ENCODE measurements at places on chromosomes 13 and 19.
A peak's percentile ranks its signal among the peaks of the same experiment; 100 is the strongest.

- peak; percentile 50 for DNase-seq
These were observed 46.9 kb downstream of the OLFM4 start for GRCh38 chr13:53075356-53076041.

DNA sequence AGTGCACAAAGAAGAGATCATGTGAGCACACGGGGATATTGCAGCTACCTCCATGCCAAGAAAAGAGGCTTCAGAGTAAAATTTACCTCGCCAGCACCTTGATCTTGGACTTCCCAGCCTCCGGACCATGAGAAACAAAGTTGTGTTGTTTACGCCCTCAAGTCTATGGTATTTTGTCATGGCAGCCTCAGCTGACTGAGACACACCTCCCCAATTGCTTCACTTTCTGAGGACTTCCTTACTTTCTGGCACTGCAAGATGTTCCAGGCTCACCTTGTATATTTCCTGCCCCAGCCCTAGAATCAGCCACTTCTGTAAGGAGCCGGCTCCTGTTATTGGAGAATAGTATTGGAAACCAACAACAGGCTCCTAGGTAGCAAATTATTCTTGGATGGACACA is 6.6 kb upstream of the CEBPG start:
- DNase-seq = no peak

DNA sequence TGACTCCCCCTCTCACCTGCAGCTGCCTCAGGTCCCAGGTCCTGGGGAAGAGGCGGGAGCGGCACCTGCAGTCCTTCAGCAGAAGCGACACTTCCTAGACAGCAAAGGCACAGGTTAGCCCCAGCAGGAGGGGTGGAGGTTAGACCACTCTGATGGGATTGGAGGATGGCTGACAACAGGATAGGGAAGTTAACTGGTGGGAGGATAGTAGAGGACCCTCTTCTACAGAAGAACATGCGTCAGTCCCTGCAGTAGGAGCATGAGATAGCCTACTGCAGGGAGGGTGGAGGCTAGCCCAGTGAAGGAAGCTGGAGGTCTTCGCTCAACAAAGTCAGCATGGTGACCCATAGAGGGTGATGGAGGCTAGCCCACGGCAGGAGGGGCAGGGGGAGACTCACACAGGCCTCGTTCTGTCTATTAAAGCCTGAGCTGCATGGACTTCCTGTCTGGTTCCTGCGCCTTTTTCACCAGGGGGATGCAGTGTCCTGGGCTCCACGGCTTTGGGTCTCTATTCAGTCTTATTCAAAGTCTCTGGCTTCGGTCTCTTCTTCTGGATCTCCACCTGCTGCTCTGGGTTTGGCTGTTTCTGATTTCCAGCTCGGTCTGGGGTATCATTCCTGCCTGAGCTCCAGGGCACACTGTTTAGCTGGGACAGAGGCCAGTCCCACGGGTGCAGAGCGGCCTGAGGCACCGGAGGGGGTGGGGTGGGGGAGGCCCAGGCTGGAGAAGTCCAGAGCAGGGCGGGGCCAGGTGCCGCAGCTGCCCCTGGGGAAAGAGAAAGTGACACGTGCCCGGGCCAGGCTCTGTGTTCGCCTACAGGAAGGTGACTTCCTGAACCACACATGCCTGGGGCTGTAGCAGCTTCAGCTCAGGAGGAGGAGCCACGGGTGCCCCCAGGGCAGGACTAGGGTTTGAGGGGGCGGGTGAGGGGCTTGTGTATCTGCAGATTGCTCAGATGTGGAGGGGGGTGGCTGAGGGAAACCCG is 7.3 kb downstream of the IFNL3 start:
- DNase-seq = peak; percentile 47

- peak; percentile 45 for DNase-seq
These were observed 29.4 kb upstream of the PTPRS start for GRCh38 chr19:5369962-5370367.

DNA sequence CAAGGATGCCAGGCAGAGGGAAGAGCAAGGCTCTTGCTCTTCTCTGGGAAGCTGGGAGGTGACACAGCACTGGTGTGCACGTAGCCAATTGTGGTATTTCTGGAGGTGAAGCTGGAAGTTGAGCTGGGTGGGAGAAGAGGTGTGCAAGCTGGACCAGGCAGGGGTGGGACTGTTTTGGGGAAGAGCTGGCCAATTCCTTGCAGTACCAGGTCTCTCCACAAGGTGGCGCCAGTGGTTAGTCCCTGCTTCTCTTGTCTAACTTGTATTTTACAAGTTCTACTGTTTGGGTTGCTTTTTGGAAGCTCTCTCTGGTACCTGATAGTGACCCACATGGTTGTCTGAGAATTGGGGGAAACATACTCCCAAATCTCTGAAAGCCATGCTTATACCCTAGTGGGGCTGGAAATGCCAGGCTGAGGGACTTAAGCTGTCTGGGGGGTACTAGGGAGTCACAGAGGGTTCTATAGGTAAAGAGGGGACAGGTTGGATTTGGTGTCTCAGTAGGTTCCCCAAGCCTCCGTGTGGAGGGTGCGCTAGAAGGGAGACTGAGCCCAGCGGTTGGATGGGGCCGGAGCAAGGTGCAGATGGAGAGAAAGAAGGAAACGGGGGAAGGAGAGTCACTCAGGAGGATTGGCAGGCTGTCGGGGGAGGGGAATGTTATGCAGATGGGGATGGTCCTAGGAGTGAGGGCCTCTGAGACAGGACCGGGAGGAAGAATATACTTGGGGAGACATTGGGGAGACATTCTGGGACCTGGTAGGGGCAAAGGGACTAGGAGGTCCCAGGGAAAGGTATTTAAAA is 3.0 kb downstream of the HPN start:
- peak; percentile 49 for DNase-seq

- no peak for DNase-seq
These were observed at the start of gene DLEU7 for GRCh38 chr13:50843257-50844083. Gene DLEU7, minus strand, starts transcription at chr13:50843692. Its CDS starts 46 bp downstream, at chr13:50843646.

- no peak for DNase-seq
These were observed 2567.7 kb upstream of the PCDH20 start for GRCh38 chr13:63983366-63983765.

DNA sequence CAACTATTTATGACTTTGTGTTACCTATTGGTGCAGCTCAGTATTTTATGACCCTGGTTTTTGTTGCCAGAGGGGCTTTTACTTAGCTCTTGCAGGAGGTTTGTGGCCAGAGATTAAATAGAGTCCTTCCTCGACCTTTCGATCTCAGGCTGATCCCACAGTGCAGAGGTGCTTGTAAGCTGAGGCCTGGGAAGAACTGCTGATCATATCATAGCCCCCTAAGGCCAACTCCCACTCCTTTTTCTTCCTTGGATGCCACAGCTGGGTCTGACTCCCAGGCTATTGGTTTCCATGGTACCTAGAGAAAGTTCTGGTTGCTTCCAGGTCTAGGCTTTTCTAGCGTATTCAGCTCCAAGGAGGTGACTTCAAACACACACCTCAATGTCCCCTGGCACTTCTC is 324.9 kb downstream of the FOXO1 start:
- no peak for DNase-seq
